ENCODE measurements at places on chromosomes 7 and 10.

DNA sequence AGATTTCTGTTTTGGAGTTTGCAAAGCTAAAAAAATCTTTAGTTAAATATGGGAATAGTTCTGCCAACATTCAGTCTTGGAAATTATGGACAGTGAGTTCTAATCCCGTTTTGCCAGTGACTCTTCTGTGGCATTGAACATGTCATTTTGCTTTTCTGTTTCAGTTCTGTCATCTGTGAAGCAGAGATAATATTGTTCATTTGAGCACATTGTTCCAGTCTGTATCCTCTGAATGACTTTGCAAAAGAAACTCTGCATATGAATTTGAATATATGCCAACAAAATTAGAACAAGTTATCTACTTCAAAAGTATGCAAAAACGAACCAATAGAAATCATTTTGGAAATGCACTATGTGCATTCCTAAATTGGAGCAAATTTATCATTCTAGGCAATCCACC is 746.0 kb upstream of the POT1 start:
- DNase-seq: no peak
- no peaks in the 10 kb centered on the region for H3K36me3 ChIP-seq
- H3K27ac ChIP-seq: no peak overlapping the region
- no peaks in the 10 kb centered on the region for H3K4me1 ChIP-seq
- no peak overlapping the region for H3K4me3 ChIP-seq

DNA sequence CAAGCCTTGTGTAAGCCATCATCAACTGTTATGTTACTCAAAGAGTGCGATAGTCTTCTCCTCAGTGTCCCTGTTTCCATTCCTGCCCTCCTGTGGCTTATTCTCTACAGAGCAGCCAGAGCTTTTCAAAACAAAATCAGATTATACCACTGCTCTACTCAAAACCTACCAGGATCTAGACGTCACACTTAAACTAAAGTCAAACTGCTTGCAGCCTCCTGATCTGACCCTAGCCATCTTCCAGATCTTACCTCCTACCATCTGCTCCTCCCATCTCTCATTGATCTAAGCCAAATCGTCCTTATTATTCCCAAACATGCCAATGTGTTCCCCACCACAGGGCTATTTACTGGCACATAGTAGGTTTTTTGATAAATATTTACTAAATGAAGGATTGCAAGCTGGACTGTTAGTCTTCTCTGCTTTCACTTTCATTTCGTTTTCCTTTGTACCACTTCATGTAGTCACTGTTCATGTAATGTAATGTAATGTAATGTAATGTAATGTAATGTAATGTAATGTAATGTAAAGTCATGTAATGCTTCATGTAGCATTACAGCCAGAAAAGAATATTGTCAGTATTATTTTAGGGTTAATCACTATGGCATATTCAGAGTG is 116.1 kb downstream of the GPR37 start:
- no peaks in the 10 kb centered on the region for H3K4me1 ChIP-seq
- no peak for DNase-seq
- H3K36me3 ChIP-seq: no peaks in the 10 kb centered on the region
- H3K27ac ChIP-seq: no peak overlapping the region
- H3K4me3 ChIP-seq: no peak overlapping the region
- H3K27me3 ChIP-seq: no peaks in the 10 kb centered on the region

DNA sequence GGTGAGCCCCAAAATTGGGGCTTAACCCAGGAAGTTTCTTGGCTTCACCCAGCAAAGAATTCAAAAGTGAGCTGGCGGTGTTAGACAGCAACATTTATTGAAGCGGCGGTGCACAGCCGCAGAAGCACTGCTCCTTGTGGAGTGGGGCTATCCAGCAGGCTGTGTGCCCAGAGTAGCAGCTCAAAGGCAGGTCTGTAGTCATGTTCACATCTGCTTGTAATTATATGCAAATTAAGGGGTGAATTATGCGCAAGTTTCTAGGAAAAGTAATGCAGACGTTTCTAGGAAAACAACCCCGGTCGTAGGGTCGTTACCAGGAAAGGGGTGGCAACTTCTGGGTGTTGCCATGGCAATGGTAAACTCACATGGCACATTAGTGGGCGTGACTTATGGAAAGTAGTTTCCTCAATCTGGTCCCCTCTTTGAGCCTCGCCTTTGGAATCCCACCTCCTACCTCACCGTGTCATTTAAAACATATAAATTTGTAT is 13.7 kb upstream of the KBTBD2 start:
- no peaks in the 10 kb centered on the region for H3K36me3 ChIP-seq
- DNase-seq: no peak

DNA sequence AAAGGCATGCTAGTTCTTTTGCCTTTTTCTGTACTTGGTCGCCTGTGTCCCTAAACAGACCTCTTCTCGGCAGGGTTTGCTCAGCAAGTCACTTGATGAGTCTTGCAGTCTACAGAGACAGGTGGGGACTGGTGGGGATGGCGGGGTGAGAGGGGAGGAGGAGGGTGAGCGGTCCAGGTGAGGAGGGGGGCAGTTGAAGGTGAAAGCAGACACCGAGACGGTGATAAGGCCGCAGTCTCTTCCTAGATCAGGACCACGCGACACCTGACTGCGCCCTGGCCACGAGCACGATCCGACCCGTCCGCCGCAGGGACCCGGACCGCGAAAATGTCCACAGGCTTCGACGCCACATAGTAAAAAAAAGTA is 566 bp downstream of the ASNS start:
- H3K4me3 ChIP-seq: peak overlapping the region; percentile 51
- no peaks in the 10 kb centered on the region for H3K27me3 ChIP-seq
- peaks cover 4% of the 10 kb centered on the region for H3K4me1 ChIP-seq
- H3K27ac ChIP-seq: peak overlapping the region; percentile 2
- DNase-seq: peak; percentile 32

GRCh38 chr10:110568055-110568735 is 700 bp downstream of the SMC3 start:
- H3K27ac ChIP-seq: peak overlapping the region; percentile 94
- no peak for DNase-seq
- H3K4me1 ChIP-seq: peaks cover 6% of the 10 kb centered on the region
- peak overlapping the region; percentile 93 for H3K4me3 ChIP-seq
- H3K36me3 ChIP-seq: peaks cover 2% of the 10 kb centered on the region

Measured in liver (tissue), 10 donors.